PC-3 (cell line): ENCODE measurements at places on chromosomes 1 and 21. TPM values are rescaled to one million over a fixed set of nuclear protein-coding genes. Genes with fewer than 3 reads are reported as not detected.

LENEP gene
- not detected in 2 replicates for total RNA-seq

CCDC181 gene
- 0.07 TPM in 1 of 2 replicates, not detected in the other for total RNA-seq

ORC1 gene
- 23.7 and 28.9 TPM in 2 replicates for total RNA-seq

GRCh38 chr21:27021801-27022200 lies 54.9 kb upstream of the ADAMTS5 start:
- no peak for DNase-seq

DNA sequence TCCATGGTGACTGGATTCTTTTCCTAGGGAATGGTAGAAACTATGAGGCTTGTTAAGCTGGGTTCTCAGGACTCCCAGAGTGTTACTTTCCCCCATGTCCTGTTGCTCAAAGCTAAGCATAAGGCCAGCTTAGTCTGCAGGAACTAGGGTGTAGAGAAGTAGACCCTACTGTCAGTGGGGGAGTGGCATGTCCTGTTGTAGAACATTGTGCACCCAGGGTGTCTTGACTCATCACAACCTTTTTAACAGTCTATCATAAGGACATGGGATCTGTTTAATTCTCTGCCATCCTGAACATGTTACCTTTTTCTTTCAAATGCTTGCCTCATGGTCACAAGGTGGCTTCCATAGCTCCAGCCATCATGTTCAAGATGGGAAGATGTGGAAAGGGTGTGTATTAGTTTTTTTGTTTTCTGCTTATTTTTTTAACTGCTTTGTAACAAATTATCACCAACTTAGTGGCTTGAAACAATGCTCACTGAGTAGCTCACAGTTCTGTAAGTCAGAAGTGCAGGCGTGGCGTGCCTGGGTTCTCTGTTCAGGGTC lies 17.4 kb downstream of the OBSCN start:
- DNase-seq, result no peak
